Aorta (tissue), 5 donors: ENCODE measurements at places on chromosomes 6 and 20. TPM values are rescaled to one million over a fixed set of nuclear protein-coding genes. Genes with fewer than 3 reads are reported as not detected.

GRCh38 chr6:122392564-122393350 is 6.7 kb upstream of the HSF2 start:
- no peaks in the 10 kb centered on the region for H3K27me3 ChIP-seq
- H3K4me3 ChIP-seq, result no peak overlapping the region
- DNase-seq, result no peak
- no peak overlapping the region for H3K27ac ChIP-seq
- H3K36me3 ChIP-seq, result no peaks in the 10 kb centered on the region
- no peaks in the 10 kb centered on the region for H3K4me1 ChIP-seq

- no peak overlapping the region for H3K27ac ChIP-seq
- no peaks in the 10 kb centered on the region for H3K4me1 ChIP-seq
- no peak for DNase-seq
Measured at GRCh38 chr6:13260831-13261230, 67.5 kb downstream of the TBC1D7 start.

DNA sequence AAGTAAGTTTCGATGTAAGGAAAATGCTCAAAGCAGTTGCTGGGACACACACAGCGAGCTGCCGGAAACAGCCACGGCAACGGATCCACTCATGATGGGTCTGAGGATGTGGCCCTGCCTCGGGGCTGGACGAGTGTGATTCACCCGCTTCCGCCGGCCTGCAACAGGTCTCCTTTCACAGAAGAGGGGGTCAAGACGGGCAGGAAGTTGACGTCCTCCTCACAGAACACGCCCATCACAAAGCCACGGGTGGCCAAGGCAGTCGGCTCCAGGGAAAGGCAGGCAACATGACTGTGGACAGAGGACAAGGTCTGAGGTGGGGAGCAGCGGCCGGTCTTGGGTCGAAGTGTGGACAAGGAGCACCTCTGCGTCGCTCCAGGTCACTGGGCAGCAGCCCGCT is 29.9 kb upstream of the SMOC2 start:
- H3K36me3 ChIP-seq, result no peaks in the 10 kb centered on the region
- no peaks in the 10 kb centered on the region for H3K27me3 ChIP-seq
- no peak overlapping the region for H3K4me3 ChIP-seq
- H3K27ac ChIP-seq, result no peak overlapping the region

The BCL2L1 gene
- 69.1 TPM for total RNA-seq
